ENCODE measurements at places on chromosomes 3 and 15.

- DNase-seq = no peak
Observed at GRCh38 chr3:52461874-52462273, 6.5 kb downstream of the NISCH start.

GRCh38 chr15:85642693-85643066 lies 152.0 kb downstream of the KLHL25 start:
- DNase-seq = no peak

GRCh38 chr3:64138046-64138445 lies 87.2 kb downstream of the PRICKLE2 start:
- no peak for DNase-seq

DNA sequence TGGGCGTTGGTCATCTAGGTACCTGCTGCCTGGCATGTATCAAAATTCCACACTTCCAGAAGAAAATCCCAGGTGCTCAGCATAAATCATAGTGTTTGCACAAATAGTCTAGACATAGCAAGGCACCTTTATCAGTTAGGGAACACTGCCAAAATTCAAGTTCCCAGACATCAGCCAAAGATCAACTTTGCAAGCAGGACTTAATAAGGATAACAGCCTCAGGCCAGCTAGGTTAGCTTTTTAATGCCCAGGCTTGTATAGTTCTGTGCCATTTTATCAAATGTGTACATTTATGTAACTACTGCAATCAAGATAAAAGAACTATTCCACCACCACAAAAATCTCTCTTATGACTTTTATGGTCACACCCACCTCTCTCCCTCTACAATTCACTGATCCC lies 30.7 kb downstream of the DZIP3 start:
- no peak for DNase-seq

DNA sequence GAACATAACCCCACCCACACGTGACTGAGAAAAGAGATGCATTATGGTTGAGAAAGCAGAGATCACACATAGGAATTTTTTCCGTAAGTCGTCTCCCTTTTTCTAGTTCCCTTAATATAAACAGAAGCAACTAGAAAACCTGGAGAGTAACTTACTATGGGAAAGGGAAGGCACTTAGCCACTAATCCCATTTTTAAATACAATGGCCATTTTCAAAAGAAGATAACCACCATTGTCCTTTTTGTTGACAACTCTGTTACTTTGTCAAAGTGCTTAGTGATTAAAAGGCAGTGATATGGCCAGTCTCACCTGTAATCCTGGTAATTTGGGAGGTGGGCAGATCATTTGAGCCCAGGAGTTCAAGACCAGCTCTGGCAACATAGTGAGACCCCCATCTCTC lies 184.4 kb upstream of the UMPS start:
- no peak for DNase-seq

GRCh38 chr3:152269056-152269830 lies 514 bp downstream of the MBNL1 start:
- DNase-seq = no peak

- DNase-seq = no peak
Observed at GRCh38 chr15:81001152-81002008, 657 bp downstream of the TLNRD1 start.

- DNase-seq = no peak
Observed at GRCh38 chr3:157981819-157982218, 124.4 kb downstream of the SHOX2 start.

- no peak for DNase-seq
Observed at GRCh38 chr3:14962762-14963161, 15.4 kb downstream of the NR2C2 start.

GRCh38 chr15:51970132-51970817 lies 1.3 kb downstream of the LEO1 start:
- DNase-seq = no peak

- no peak for DNase-seq
Observed at GRCh38 chr3:139301183-139301582, 42.6 kb upstream of the MRPS22 start.

GRCh38 chr15:24394303-24394702 lies 281.3 kb upstream of the NPAP1 start:
- no peak for DNase-seq

DNA sequence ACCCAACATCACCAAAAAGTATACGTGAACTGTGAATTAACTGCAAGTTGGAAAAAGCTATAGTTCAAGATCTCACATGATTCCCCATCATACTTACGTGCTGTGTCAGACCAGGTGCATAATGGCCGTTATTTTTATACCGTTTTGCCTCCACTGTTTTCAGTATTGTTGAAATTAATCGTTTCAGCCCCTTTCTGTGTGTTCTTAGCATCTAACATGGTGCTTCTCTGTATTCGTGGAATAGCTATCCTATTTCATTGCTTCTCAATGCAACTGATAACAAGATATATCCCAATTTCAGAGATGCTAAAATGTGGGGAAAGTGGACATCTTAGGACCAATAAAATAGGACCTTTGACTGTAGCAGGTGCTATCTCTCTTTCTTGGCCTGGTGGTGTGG lies 13.7 kb downstream of the CA12 start:
- DNase-seq = no peak

GRCh38 chr3:149128821-149129220 lies 617 bp upstream of the HPS3 start:
- no peak for DNase-seq

DNA sequence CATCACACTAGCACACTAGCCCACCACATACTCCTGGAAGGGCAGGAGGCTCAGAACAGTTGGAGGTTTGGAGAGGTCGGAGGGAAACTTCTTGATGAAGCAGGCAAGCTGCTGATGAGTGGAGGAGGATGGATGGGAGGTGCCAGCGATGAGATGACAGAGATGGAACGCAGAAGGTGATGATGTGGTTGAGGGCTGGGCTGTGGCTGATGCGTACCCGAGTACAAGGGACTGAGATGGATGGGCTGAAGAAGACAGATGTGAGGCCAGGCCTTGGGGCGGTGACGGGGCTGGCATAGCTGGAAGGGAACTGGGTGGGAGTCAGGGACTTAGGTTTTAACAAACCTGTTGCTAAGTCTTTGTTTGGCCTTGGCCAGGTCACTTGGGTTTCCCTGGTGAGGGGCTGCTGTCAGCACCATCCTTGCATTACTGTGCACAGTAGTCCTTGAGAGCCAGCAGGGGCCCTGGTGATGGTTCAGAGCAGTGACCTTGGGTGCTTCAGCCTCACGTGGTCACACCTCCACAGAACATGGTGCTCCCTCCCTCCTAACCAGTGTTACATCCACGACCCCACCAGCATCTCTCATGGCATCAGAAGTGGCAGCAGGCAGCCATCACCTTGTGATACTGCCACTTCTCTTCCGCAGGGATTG lies 164.5 kb downstream of the SLCO3A1 start:
- no peak for DNase-seq

GRCh38 chr3:85475346-85475745 lies 516.6 kb downstream of the CADM2 start:
- no peak for DNase-seq

DNA sequence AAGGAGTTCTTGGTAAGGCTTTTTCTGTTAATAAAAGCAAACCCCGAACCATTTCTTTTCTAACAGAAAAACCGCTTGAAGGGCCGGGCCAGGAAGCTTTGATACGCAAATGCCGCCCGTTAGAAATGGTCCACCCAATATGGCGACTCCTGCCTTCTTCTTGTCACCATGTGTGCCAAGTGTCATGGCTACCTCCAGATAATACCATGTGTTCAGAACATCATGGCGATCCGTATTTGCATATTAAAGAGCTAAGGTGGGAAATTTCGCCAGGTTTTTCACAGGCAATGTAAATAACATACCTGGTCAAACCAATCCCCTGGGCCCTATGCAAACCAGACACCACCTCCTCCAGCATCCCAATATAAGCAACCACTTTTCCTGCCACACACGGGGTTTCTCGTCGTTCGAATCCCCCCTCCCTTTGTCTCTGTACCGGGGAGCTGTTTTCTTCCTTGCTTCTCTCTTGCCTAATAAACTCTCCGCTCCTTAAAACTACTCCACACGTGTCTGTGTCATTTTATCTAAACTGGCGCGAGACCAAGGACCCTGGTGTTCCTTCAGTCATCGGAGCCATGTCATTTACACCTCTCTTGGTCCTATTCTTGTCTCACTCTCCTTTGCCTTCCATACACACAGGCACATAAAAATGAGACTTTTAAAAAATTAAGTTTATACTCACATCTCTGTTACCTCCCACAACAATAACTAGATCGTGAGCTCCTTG lies 34.5 kb downstream of the NCEH1 start:
- no peak for DNase-seq

DNA sequence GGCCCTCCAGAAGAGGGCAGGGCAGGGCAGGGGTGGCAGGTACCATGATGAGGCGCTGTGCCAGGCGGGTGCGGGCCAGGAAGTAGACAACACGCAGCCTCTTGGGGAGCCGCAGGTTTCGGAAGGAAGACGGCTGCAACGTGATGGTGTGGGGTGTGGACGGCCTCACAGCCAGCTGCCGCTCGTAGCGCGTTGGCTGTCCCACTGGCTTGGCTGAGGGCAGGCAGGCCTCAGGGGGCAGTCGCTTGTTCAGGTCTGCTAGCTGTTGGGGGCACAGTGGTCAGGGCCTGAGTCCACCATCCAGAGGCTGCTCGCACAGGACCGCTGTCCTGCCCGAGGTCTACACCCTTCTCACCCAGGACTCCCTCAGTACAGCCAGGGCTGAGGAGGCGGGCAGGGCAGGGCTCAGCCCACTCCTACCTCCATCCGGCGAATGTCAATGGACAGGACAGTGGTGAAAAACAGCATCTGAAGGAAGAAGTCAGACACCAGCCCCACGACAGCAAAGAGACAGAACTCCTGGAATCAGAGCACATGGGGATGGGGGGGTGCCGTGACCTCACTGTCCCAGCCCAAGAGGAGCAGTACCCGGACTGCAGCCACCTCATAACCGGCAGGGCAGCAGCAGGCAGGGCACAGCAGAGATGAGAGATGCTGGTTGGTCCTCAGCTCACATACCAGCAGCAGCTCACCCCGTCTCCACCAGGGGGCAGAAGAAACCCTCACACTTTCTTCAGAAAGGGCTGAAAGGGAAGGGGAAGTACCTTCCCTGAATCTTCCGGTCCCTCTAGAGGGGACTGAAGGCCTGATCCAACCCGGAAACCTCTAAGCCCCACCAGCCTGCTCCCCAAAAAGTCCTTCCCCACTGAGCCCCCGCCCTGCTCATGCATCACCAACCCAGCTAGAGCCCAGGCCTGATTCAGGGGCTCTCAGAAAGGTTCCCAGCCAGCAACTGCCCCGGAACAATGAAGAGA lies 40.0 kb downstream of the PTPN23 start:
- peak; percentile 91 for DNase-seq

DNA sequence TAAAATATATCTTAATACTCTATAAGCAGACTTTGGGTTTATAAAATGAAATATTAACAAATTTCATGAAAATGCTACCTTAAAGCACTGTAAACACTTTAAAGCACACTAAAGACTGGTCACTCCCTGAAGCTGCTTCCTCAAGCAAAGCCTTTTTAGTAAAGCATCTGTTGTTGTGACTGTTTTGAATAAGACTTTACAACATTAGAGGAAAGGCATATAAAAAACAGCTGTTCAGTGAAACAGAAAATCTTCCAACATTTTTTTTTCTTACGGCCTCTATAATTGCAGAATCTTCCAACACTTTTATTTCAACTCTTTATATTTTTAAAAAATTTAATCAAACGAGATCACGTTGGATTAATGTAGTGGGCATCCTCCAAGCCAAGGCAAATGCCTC lies 48.1 kb downstream of the GRK7 start:
- DNase-seq = no peak

DNA sequence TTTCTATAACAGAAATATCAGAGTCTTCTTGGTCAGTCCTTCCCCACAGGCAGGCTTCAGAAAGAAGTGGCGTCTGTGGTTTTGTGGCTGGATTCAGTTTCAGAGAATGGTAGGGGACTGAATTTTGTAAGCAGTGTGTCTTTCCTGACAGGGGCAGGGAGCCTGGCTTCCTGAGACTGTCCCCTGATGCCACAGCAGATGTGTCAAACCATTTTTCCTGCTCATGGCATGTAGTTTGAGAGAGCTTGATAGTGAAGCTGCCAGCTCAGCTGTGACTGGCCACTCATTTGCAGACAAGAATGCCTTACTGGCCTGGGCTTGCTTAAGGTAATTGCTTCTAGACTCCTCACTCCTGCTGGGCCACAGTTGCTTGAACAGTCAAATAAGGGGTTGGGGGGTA lies 26.4 kb downstream of the LARS2 start:
- no peak for DNase-seq

GRCh38 chr3:109899925-109900324 lies 562.6 kb upstream of the DPPA4 start:
- DNase-seq = no peak

DNA sequence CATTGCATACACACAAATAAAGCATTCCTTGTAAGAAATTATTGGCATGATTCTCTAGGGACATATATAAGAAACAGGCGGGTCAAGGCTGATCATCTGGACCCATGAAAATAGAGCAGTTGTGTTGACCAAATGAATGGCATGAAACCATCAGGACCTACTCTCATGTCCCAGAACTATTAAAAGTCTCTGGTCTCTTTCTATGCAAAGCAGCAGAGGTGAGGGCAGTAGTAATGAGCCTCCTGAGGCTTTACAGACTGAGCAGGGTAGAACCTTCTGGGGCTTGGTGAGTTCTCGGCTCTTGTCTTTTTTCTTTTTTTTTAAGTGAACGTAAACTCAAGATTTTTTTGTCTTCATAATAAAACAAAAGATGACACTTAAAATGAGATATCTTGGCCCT lies 9.3 kb downstream of the GLDN start:
- no peak for DNase-seq

GRCh38 chr15:39075311-39075710 lies 505.6 kb upstream of the THBS1 start:
- no peak for DNase-seq

- no peak for DNase-seq
Observed at GRCh38 chr15:89109238-89109637, 21.0 kb downstream of the ABHD2 start.

- DNase-seq = no peak
Observed at GRCh38 chr3:152780553-152780952, 54.4 kb upstream of the P2RY1 start.

- DNase-seq = peak; percentile 53
Observed at GRCh38 chr15:79978655-79979514, 7.9 kb upstream of the BCL2A1 start.

- DNase-seq = peak; percentile 83
Observed at GRCh38 chr15:90376789-90377188, 11.3 kb upstream of the IQGAP1 start.

- DNase-seq = no peak
Observed at GRCh38 chr3:127216415-127217261, 23.7 kb downstream of the PRR23E start.

- no peak for DNase-seq
Observed at GRCh38 chr15:31458596-31459399, 132.2 kb downstream of the KLF13 start.

- no peak for DNase-seq
Observed at GRCh38 chr3:139202226-139202958, 141.4 kb upstream of the MRPS22 start.

- DNase-seq = no peak
Observed at GRCh38 chr3:49121132-49121736, 611 bp upstream of the USP19 start.
